ENCODE measurements at places on chromosomes 5 and 9. TPM values are rescaled to one million over a fixed set of nuclear protein-coding genes. Genes with fewer than 3 reads are reported as not detected.

- no peak for DNase-seq
These were observed 19.9 kb downstream of the NOTCH1 start for GRCh38 chr9:136525841-136526499.

- no peak for DNase-seq
These were observed 31.5 kb downstream of the KLF9 start for GRCh38 chr9:70382709-70383605.

GRCh38 chr5:45847877-45848276, 151.7 kb upstream of the HCN1 start:
- peak; percentile 54 for DNase-seq

GRCh38 chr5:143435210-143435657, 31.7 kb upstream of the NR3C1 start:
- DNase-seq = no peak

- no peak for DNase-seq
These were observed 3.9 kb downstream of the GCNT4 start for GRCh38 chr5:75048457-75048953.

- no peak for DNase-seq
These were observed 28.2 kb downstream of the YIPF5 start for GRCh38 chr5:144142139-144142823.

DNA sequence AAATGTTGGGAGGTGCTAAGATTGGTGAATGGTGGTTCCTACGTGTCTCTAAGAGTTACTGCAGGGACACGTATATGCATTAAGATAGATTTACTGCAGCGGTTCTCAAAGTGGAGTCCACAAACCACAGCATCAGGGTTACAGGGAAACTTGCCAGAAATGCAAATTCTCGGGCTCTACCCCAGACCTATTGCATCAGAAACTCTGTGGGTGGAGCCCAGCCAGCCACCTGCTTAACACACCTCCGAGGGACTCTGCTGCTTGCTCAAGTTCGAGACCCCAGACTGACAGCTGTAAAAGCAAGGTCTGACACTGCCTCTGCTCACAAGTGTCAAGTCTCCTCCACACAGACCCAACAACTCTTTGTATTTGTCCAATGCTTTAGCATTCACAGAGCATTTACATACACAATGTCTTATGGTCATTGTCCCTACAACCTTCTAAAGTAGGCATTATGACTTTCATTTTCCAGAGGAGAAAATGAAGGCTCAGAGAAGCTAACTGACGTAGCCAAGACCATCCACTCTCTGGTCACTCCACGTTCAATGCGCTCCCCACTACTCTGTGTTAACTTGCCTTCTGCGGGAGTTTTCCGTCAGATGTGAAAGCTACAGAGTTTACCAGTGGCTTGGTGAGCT, 48.8 kb downstream of the HSD17B3 start:
- no peak for DNase-seq

- DNase-seq = no peak
These were observed 35.4 kb downstream of the ITGA2 start for GRCh38 chr5:53024535-53024934.

GRCh38 chr5:57724836-57725235, 242.2 kb upstream of the ACTBL2 start:
- DNase-seq = no peak

- DNase-seq = no peak
These were observed 402.1 kb upstream of the BRINP1 start for GRCh38 chr9:119771341-119771740.

The NUTM2G gene
- 0.25 TPM for total RNA-seq

The ELAVL2 gene
- 21.9 TPM for total RNA-seq

The PCDHGA7 gene
- 0.73 TPM for total RNA-seq

The SPINK7 gene
- not detected for total RNA-seq

The HK3 gene
- total RNA-seq = not detected

The RGS7BP gene
- total RNA-seq = 2.3 TPM

The SPEF2 gene
- 1.3 TPM for total RNA-seq

Measured in H1 (cell line).